Amniotic epithelial cell (primary cell): ENCODE measurements at places on chromosomes 4 and X.

DNA sequence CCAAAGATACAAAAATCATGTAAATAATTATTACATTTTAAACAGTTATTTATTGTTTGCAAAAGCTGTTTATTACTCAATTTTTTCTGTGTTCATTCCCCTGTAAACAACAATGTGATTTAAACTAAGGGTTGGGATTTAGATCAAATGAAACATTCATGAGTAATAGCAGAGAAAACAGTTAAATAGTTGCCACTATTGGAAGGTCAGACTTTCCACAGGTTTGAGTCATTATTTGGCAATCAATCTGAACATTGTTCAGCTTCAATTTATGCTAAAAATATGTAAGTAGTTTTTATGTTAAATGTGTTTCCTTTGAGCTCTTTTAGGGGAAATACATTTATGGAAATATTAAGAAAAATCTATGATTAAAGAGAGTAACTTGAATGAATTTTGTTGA is 144.9 kb downstream of the STIM2 start:
- DNase-seq, result peak; percentile 70

DNA sequence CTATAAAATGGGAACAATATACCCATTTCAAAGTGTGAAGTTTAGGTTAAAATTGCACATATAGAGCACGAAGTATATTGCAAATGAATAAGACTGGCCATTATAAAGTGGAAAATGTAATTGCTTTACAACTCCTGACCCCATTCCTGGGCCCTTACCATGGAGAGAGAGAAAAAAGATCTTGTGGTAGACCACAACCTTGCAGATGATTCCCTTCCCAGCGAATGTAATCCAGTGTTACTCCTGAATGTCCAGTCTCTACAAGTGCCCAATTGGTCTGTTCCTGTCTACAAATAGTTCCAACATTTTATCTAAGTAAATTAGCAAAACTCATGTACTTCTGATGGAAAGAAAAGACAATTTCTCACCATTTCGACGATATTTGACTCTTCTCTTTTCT is 184.1 kb upstream of the LNX1 start:
- peak; percentile 86 for DNase-seq

GRCh38 chr4:39237179-39237578 is 54.9 kb downstream of the WDR19 start:
- DNase-seq, result peak; percentile 39

DNA sequence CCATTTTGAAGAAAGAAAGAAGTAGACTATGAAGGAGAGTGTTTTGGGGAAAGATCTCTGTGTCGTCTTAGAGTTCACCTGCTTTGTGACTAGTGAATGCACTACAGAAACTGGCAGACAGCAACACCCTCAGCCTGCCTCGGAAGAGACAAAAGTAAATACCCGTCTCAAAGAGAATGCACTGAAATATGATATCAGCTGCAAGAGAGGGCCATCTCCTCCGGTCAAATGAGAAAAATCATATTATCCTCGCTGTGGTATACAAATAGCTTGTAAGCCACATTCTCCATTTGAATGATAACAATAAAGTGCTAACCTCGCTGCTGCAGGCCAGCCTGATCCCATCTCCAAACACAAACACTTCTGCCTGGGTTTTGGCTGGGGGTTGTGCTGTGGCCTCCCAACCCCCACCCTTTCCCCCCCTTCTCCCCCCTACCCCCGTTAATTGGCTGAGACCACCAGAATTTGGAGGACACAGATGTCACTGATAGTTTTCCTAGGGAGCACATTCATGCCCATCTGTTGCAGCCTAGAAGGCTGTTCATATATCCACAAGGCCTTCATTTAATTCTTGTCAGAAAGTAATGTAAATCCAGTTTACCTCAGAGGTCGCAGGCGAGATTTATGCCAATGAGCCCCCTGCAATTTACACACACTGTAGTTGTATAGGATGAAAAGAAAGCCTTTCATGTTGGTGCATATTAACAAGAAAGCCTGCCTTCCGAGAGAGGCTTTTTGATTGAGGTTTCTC is 46.3 kb downstream of the ALPK1 start:
- DNase-seq, result no peak

GRCh38 chr4:36618102-36618501 is 336.7 kb downstream of the DTHD1 start:
- no peak for DNase-seq

GRCh38 chr4:1595789-1596325 is 88.3 kb downstream of the FAM53A start:
- DNase-seq, result no peak

- DNase-seq, result no peak
These were observed 8.7 kb downstream of the RPGR start for GRCh38 chrX:38318606-38319005.

GRCh38 chr4:99061048-99061700 is 27.4 kb downstream of the ADH5 start:
- no peak for DNase-seq

DNA sequence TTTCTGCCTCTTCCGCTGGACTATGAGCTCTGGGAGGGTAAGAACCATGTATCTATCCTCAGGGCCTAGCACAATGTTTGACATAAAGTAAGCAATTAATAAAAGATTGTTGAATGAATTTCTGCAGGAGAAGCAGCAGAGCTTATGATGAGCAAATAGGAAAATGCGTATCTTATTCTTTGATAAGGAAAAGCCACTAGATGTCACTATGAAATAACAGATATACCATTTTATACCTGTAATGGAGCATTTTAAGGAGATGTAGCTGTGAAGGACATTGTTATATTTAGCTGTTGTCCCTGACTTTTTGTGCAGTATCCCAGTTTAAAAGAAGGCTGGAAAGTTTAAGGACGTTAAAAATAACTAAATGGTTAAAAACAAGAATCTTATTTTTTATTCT is 147.2 kb upstream of the MBNL3 start:
- peak; percentile 8 for DNase-seq

GRCh38 chr4:162847945-162848549 is 318.6 kb downstream of the NAF1 start:
- no peak for DNase-seq

GRCh38 chrX:109398833-109399232 is 83.1 kb downstream of the GUCY2F start:
- no peak for DNase-seq

DNA sequence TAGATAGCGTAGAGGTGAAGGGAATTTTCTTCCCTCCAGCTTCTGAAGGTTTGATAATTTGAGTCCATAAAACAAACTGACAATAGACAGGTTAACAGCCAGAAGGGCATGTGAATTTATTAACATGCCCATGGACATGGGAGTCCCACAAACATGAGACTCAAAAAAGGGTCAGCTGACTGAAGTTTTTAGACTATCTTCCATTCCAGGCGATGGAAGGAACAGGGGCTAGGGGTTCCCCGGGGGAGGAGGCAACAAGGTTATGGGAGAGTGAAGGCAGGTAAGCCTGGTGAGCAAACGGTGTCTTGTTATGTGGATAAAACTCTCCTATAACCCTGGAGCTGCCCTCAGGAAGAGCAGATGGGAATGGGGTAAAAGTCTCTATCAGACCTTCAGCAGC is 81.5 kb upstream of the SORBS2 start:
- no peak for DNase-seq

DNA sequence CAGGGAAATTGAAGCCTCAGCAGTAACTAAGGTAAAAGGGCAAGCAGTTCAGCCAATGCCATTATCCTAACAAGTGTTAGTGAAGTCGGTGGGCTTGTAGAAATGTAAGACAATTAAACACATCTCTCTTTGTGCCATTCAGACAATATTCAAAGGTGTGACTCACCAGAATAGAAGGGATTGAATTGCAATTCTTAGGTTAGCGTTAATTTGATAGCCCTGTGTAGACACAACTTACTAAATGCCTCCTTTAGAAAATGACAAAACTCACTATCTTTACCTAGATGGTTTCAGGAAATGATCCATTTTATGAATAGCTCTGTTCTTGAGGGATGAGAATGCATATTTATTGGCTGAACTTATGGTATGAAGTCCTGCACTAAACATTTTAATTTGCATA is 35.2 kb downstream of the RPA4 start:
- DNase-seq, result no peak

DNA sequence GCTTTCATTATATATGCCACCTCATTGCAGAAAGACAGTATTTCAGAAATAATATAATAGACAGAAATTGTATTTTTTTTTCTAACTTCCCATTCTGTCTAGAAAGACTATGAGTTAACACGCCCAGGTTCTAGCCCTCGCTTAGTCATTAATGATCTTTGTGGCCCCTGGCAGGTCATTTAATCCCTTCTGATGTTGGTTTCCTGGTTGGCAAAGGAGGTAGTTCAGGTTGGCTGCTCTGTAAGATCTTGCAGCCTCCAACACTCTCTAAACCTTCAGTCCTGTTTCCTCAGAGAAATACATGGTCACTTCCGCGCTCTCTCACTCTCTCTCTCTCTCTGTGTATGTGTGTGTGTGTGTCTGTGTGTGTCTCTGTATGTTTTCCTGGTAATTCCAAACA is 156.3 kb upstream of the NOCT start:
- DNase-seq, result no peak

GRCh38 chrX:43876680-43877079 is 5.6 kb downstream of the MAOB start:
- no peak for DNase-seq

DNA sequence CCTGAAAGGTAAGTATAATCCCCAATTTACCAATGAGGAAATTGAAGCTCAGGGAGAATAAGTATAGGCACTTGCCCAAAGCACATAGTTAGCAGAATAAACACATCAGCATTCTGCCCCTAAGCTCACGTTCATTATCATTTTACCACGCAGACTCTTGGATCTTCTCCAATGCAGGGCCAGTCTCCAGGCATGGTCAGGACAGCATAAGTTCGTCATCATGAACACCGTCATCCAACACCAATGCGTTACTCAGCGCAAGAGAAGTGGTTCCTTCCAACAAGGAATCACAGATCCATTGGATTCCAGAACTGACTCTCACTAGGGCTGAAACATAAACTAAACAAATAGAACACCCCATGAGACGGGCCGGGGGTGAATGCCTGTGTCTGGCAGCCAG is 86.5 kb upstream of the GPM6B start:
- peak; percentile 28 for DNase-seq

GRCh38 chr4:6601661-6602250 is 26.8 kb downstream of the MAN2B2 start:
- DNase-seq, result no peak

DNA sequence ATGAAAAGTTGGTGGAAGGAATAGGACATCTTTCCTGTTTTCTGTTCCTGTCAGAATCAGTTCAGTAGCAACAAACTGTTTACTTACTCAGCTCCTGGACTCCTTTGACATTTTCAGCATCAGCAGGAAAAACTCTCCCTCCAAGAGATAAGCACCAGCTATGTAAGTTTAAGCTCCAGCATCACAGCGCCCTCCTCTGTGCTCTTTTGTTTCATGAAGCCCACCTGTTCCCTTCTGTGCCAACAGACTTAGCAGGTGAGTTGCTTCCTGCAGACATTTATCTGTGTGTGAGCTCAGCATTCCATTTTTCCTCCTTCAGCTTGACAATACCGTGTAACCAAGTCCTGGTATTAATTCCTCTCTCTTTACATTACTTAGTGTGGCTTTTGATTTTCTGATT is 644.1 kb upstream of the AGA start:
- DNase-seq, result no peak

GRCh38 chrX:136879001-136879687 is 1.4 kb downstream of the RBMX start:
- DNase-seq, result no peak

- no peak for DNase-seq
These were observed 204.2 kb upstream of the CASK start for GRCh38 chrX:42127563-42127962.

- no peak for DNase-seq
These were observed 194.4 kb downstream of the FAM133A start for GRCh38 chrX:93868289-93868965.

GRCh38 chrX:110578270-110578669 is 217.3 kb downstream of the CHRDL1 start:
- DNase-seq, result no peak

GRCh38 chr4:72817012-72817411 is 248.0 kb upstream of the ADAMTS3 start:
- no peak for DNase-seq

GRCh38 chrX:112851806-112852205 is 11.2 kb upstream of the AMOT start:
- DNase-seq, result peak; percentile 5

- DNase-seq, result no peak
These were observed 91.7 kb upstream of the HPF1 start for GRCh38 chr4:169849456-169849855.

GRCh38 chr4:88320780-88321373 is 36.5 kb upstream of the PPM1K start:
- DNase-seq, result peak; percentile 77

GRCh38 chrX:1582686-1583437 is 8.5 kb upstream of the AKAP17A start:
- peak; percentile 54 for DNase-seq

DNA sequence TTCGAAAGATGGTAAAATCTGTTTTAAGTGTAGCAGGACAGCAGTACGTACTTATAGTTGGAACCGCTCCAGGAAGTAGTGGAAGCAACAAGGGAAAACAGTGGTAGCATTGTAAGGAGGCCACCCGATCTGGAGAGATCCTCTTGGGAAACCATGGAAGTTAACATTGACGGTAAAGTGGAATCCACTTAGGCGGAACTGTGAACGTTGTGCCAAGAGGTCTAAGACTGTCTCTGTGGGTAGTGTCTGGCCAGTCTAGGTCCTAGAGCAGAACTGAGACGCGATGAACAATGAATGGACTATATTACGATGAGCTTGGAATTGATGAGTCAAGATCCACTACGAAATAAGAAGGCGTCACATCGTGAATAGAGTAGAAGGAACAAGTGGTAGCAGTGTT is 124.0 kb downstream of the TENM3 start:
- DNase-seq, result no peak

- DNase-seq, result peak; percentile 77
These were observed 159.1 kb downstream of the NSUN7 start for GRCh38 chr4:40908702-40909362.

GRCh38 chr4:83219344-83220331 is 65.0 kb downstream of the COQ2 start:
- no peak for DNase-seq

GRCh38 chrX:149074398-149074797 is 430.7 kb downstream of the IDS start:
- DNase-seq, result peak; percentile 3

- no peak for DNase-seq
These were observed 663.2 kb upstream of the INTU start for GRCh38 chr4:126969360-126970235.

DNA sequence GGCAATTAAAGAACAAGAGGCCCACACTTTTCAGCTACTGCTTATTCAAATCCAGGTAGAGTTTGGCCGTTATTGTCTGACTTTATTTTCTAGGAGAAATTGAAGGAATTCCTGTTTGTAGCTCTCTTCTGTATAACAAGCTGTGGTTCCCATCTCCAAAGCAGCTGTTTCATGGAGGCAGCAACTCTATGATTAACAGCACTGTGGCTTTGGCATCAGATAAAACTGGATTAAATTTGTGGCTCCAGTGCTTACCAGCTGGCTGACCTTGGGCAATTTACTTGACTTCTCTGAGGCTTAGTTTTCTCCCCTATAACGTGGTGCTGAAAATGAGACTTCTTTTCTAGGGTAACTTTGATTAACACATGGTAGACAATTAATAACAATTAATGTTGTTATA is 28.1 kb downstream of the SLC30A9 start:
- DNase-seq, result peak; percentile 83

- DNase-seq, result peak; percentile 70
These were observed 76.3 kb upstream of the TRIM2 start for GRCh38 chr4:153127760-153128494.

- DNase-seq, result peak; percentile 90
These were observed 41.0 kb upstream of the PITX2 start for GRCh38 chr4:110663738-110664444.
